ENCODE measurements at places on chromosomes 3 and 15. TPM values are rescaled to one million over a fixed set of nuclear protein-coding genes. Genes with fewer than 3 reads are reported as not detected.
A peak's percentile ranks its signal among the peaks of the same experiment; 100 is the strongest.

STRA6 gene
- not detected for total RNA-seq

DNA sequence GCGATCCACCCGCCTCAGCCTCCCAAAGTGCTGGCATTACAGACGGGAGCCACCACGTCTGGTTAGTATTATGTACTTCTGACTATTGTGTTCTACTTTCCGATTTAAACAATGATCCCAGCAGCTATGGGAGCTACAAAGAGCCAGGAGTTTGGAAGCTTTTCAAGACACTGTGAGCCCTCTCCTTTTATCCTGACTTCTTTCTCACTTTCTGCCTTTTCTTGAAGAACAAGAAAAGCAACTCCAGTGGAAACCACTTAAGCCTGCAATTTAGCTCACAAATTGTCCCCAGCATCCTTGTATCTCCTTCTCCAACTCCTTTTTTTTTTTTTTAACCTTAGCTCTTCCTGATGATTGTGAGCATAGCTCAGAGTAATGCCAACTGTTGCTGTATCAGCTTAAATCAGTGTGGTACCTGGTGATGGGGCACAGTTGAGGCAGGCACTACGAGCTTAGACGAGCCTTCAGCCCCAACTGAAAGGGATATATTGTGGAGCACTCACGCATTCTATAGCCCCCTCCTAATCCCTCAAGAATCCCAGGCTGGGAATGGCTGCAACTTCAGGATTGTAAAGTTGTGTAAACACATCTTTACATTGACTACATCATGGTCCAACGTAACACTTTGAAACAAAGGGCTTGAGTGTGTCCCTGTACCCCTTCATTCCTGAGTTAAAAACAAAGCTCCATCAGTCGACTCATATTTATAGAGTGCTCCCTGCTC, 677.0 kb downstream of the FHIT start:
- DNase-seq = no peak

DNA sequence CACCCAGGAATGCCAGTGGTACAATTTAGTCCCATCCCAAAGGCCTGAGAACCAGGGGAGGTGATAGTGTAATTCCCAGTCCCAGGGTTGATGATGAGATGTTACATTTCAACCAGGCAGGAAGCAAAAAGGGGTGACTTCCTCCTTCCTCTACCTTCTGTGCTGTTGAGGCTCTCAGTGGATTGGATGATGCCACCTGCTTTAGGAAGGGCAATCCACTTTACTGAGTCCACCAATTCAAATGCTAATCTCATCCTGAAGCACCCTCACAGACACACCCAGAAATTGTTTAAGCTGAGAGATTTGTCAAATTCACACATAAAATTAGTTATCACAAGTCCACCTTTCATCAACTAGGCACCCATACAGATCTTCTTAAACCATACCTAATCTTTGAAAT, 418.5 kb upstream of the GOLIM4 start:
- DNase-seq = no peak

GRCh38 chr3:20055020-20055775, 15.0 kb downstream of the KAT2B start:
- DNase-seq = no peak

DNA sequence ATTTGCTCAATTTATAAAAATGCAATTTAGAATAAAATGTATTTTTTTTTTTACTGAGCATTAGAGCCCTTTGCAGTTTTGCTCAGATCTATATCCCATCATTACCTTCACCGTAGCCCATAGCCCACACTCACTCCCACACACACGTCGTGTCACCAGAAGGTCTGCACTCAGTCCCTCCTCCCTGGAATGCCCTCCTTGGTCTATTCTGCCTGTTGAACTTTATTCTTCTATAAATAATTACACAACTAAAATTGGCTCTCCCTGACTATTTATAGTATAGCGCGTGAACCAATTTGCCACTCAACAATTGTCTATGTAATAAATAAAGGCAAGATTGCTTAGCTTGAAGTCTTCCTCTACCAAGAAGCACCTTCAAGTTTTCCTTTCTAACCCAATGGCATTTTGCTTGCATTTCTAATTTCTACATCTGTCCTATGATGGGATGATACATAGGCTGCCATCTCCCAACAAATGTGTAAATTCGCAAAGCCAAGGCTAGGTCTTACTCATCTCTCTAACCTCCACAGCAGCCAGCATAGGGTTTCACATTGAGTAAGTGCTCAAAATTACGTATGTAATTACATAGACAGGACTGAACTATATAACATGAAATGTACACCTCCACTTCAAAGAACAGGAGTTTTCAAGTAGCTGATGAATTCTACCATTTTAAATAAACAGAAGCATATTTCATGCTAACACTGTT, 172.0 kb upstream of the HES1 start:
- no peak for DNase-seq

DNA sequence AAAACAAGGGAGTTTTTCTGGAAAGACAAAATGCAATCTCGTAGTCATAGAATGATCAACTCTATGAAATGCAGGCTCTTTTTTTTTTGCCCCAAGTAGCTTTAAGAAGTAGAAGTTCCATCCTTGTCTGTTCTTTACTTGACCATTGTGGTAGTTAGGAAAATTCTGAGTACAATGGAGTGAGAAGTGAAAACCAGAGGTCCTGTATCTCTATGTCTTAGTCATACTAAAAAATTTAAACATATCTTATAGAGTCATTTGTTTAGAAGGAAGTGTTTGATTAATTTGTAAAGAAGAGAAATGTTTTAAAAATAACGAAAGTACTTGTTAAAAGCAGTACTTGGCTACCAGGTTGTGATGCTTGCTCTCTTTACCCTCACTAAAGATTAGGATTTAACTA, 52.4 kb downstream of the PRKCI start:
- DNase-seq = peak; percentile 66

All from IMR-90 (cell line).